ENCODE measurements at places on chromosomes 6 and 20. TPM values are rescaled to one million over a fixed set of nuclear protein-coding genes. Genes with fewer than 3 reads are reported as not detected.

BIRC7 gene
- total RNA-seq, result not detected

DACT2 gene
- total RNA-seq, result not detected

TP53TG5 gene
- total RNA-seq, result not detected

HLA-DRA gene
- not detected for total RNA-seq
